ENCODE measurements at places on chromosomes 4 and X.

DNA sequence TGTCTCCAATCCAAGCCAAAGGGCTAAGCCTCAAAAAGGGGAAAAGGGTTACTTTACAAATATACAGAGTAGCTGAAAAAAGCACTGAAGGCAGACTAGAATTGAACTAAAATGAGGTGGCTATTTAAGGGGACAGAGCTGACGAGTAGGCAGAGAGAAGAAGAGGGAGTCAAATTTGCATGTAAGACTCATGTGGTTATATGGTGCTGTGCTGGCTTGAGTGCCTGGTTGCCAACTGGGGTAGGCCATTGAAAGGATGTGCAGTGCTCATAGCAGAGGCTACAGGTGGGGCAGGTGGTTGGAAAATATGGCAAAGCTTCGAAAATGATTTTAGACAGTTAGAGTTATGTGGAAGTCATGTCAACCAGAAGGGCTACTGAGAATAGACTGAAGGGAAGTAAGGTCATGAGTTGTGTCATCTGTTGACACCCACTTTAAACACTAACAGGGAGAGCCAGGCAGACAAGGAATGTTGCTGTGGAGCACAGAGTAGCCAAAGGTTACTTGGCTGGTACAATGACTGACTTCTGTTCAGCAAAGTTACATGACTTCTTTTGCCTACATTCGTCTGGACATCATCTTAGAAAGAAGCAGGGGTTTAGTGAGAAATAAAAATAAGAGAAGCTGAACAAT lies 1210.4 kb downstream of the ADGRL3 start:
- no peak for DNase-seq
- H3K27ac ChIP-seq: no peak overlapping the region
- H3K36me3 ChIP-seq: no peaks in the 10 kb centered on the region
- no peak overlapping the region for H3K4me3 ChIP-seq
- H3K4me1 ChIP-seq: no peaks in the 10 kb centered on the region

- H3K36me3 ChIP-seq: no peaks in the 10 kb centered on the region
- no peaks in the 10 kb centered on the region for H3K27me3 ChIP-seq
- H3K4me1 ChIP-seq: no peaks in the 10 kb centered on the region
These were observed 97.3 kb downstream of the RNF150 start for GRCh38 chr4:141035920-141036319.

DNA sequence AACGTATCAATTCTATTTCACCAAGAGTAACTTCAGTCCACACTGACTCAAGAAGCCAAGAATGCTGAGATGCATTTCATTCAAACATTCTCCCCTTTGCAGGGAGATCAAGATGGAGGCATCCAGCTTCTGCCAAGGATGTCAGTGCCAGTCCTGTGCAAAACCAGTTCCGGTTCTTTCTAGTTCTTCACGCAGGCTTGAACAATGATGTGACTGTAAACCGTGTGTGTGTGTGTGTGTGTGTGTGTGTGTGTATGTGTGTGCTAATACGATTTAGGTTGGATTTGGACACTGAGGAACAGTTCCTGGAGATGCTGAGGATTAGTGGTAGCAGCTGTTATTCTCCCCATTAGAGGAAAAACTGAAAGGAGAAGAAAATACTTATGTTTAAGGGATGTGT lies at the start of gene REELD1:
TSS of gene REELD1 (plus strand) at position 301 of the 400 bp plus-strand sequence. CDS start 2,415 bp downstream, outside the sequence.
- no peaks in the 10 kb centered on the region for H3K4me1 ChIP-seq
- H3K27ac ChIP-seq: no peak within 1 kb of the TSS
- no peaks in the 10 kb centered on the region for H3K36me3 ChIP-seq

DNA sequence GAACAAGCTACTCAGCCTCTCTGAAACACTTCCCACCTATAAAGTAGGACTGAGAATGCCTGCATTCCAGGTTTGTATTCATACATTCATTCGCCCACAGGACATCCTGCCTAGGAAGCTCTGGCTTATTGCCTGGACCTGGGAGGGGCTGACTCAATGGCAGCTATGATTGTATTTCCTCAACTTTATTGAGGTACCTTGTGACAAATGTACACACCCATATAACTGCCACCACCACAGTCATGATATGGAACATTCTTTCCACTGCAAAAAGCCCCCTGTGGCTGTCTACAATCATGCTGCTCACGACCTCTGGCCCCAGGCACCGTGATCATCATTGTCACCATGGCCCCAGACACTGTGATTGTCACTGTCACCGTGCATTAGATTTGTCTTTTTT lies 68.3 kb downstream of the ABLIM2 start:
- no peak overlapping the region for H3K27ac ChIP-seq
- DNase-seq: peak; percentile 54
- H3K4me3 ChIP-seq: no peak overlapping the region
- no peaks in the 10 kb centered on the region for H3K36me3 ChIP-seq
- H3K4me1 ChIP-seq: peaks cover 6% of the 10 kb centered on the region

- H3K36me3 ChIP-seq: no peaks in the 10 kb centered on the region
- H3K27ac ChIP-seq: no peak overlapping the region
- H3K4me3 ChIP-seq: no peak overlapping the region
- H3K27me3 ChIP-seq: no peaks in the 10 kb centered on the region
- DNase-seq: no peak
- H3K4me1 ChIP-seq: no peaks in the 10 kb centered on the region
These were observed 157.3 kb downstream of the GBA3 start for GRCh38 chr4:22850055-22850454.

Measured in astrocyte (in vitro differentiated cells and primary cell).